Psoas muscle (tissue), 8 donors: ENCODE measurements at places on chromosomes 11 and 22. TPM values are rescaled to one million over a fixed set of nuclear protein-coding genes. Genes with fewer than 3 reads are reported as not detected.

DNA sequence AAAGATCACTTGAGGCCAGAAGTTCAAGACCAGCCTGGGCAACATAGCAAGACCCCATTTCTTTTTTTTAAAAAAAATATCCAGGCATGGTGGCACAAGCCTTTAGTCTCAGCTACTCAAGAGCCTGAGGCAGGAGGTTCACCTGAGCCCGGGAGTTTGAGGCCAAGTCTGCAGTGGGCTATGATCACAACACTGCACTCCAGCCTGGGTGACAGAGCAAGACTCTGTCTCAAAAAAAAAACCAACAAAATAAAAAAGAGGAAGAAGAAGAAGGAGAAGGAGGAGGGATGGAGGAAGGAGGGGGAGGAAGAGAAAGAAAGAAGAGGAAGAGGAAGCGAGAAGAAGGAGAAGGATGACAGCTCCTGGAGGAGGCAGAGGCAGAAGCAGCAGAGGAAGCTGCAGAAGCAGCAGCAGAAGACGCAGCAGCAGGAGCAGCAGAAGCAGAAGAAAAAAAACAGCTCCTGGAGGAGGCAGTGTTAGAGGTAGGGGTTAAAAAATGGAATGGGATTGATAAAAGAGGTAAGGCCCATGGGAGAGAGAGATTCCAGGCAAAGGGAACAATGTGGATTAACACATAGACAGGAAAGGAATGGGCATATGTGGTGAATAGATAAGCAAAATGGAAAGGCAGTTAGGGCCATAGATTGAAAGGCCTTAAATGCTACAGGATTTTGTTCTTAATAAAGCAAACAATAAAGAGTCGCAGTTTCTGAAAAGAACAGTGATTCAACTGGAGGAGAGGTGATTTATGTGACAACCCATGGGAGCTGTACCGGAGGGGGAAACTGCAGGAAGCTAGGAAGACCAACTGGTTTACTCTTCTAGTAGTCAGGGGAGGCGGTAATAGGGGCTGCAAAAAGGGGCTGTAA lies 10.9 kb downstream of the PRCP start:
- no peak for DNase-seq
- peak overlapping the region; percentile 17 for H3K4me3 ChIP-seq
- H3K4me1 ChIP-seq: peaks cover 6% of the 10 kb centered on the region
- H3K36me3 ChIP-seq: no peaks in the 10 kb centered on the region
- no peaks in the 10 kb centered on the region for H3K27me3 ChIP-seq

DNA sequence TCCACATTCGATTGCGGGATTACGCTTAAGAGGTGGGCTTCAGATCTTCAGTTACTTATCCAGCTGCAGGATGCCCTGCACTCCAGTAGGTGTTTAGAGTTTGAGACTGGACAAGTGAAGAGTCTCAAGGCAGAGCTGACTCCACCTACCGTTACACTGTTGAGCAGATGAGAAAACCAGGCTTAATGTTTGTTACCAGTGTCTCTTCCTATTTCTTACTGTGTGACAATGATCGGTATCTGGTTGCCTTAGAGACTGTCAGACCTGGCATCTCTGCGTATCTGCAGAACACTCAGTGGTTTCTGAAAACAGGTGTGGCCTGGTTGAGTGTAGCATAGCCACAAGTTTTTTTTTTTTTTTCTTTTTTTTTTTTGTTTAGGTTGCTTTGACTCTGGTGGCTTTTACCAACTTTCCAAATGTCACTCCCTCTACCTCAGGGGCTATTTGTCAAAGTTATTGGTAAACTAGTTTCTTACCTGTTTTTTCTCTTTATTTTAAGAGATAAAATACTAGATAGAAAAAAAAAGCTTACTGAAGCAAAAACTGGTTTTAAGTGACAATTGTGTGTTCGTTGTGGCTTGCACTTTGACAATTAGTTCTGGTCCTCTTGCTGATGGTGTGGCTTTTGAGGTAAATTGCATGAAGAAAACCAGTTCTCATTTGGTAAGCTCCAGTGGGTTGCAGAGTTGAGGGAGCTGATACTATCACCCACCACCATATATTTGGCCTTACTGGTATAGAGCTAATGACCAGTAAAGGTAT lies 284.8 kb downstream of the ETS1 start:
- H3K4me1 ChIP-seq: no peaks in the 10 kb centered on the region
- H3K4me3 ChIP-seq: no peak overlapping the region
- H3K27me3 ChIP-seq: no peaks in the 10 kb centered on the region
- H3K36me3 ChIP-seq: no peaks in the 10 kb centered on the region
- no peak overlapping the region for H3K27ac ChIP-seq
- DNase-seq: no peak

DNA sequence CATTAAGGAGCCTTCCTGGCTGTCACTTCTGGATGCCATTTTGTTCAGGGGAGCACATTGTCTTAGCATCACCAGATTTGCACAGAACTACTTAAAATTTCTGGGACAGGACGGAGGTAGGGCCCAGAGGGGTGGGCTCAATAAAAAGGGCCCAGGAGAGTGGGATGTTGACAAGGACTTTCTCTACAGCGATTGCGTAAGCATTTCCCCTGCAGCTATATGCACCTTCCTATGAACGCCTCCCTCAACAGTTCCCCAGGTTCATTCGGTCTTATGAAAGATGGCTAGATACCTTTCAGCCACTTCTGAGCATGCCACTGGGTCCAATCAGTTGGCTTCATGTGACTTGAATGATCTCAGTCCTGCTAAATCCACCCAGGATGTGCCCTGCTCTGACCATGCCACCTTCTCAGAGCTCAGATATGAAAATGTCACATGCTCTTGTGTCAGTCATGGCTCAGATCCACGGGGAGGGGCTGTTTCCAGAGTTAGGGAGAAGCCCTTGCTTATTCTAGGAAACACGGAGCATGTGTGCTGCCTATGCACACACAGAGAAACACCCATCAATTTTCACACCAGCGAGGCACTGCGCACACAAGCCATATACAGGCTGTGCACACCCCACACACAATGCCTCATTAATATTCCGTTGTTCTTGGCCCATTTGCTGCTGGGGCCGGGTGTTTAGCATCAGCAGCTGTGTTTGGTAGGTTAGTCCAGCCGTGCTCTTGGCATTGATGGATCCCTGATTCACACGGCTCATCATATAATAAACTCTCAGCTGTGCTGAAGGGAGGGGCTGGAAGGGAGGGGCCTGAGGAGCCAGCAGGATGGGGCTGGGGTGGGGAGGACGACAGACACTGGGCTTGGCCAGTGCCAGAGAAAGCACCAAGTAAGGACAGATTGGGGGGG lies 52.5 kb upstream of the NNMT start:
- no peaks in the 10 kb centered on the region for H3K27me3 ChIP-seq
- no peak overlapping the region for H3K4me3 ChIP-seq
- peaks cover 87% of the 10 kb centered on the region for H3K36me3 ChIP-seq
- H3K4me1 ChIP-seq: peaks cover 58% of the 10 kb centered on the region
- DNase-seq: peak; percentile 79
- peak overlapping the region; percentile 78 for H3K27ac ChIP-seq

DNA sequence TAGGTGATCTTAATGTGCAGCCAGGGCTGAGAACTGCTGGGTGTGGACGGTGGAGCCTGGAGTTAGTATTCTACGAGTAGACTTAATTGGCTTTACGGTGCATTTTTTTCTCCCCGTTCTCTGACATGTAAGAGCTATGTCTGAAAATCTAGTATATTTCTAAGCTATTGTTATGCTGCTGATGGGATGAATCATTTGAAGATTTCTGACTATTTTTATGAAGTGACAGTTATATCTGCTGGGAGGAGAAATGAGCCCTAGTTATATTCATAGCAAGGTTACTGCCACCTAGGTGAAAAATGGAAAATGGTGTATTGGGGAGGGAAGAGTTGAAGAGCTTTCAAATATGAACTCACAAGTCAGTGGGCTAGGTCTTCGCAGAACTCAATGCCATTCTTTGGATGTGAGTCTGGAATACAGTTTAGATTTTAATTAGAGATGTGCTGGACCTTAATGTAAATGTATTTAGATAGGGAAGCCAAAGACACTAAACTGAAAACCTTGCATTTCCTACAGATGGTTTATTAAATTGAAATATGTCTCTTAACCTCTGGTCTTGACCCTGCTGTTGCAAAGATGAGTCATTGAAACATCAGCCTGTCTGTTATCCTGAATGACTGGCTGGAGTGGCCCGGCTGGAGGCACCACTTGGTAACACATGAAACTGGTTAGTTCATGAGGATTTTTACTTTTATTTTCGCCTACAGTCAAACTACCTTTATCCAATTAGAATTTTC lies 293.7 kb downstream of the DDX10 start:
- H3K4me1 ChIP-seq: no peaks in the 10 kb centered on the region
- no peak for DNase-seq
- H3K27ac ChIP-seq: no peak overlapping the region

GRCh38 chr11:45468267-45468856 lies 182.2 kb upstream of the SYT13 start:
- H3K4me3 ChIP-seq: no peak overlapping the region
- no peak overlapping the region for H3K27ac ChIP-seq
- no peaks in the 10 kb centered on the region for H3K4me1 ChIP-seq
- H3K27me3 ChIP-seq: no peaks in the 10 kb centered on the region
- DNase-seq: no peak
- no peaks in the 10 kb centered on the region for H3K36me3 ChIP-seq

DNA sequence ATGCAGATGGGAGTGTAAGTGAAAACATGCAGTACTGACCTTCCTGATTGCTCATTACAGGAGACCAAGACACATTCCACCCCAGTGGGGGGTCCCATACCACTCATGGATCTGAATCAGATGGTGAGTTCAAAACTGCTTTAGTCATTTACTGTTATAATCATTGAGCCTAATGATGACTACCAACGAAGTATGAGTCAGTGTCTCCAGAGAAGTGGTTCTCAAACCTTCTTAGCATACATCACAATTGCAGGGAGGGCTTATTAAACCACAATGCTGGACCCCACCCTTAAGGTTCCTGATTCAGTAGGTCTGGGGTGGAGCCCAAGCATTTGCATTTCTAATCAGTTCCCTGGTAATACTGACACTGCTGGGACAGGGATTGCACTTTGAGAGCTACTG lies 75.8 kb downstream of the CD44 start:
- H3K4me1 ChIP-seq: no peaks in the 10 kb centered on the region
- H3K4me3 ChIP-seq: no peak overlapping the region
- H3K36me3 ChIP-seq: no peaks in the 10 kb centered on the region
- no peak overlapping the region for H3K27ac ChIP-seq
- DNase-seq: no peak

SULT4A1 gene
- total RNA-seq: not detected

TRPM5 gene
- not detected for total RNA-seq

DMC1 gene
- total RNA-seq: 0.54 TPM

PHETA2 gene
- total RNA-seq: 2.4 TPM

TMEM45B gene
- not detected for total RNA-seq

OR4A16 gene
- not detected for total RNA-seq

SIDT2 gene
- 19.8 TPM for total RNA-seq

MPPED2 gene
- 5.6 TPM for total RNA-seq

SLC43A1 gene
- 4.1 TPM for total RNA-seq
